ENCODE measurements at places on chromosomes 1 and 21.

- no peak for DNase-seq
Measured at GRCh38 chr1:116475850-116476218, 95.0 kb downstream of the CD58 start.

GRCh38 chr1:80633947-80634706 lies 1166.6 kb upstream of the ADGRL2 start:
- DNase-seq = no peak

DNA sequence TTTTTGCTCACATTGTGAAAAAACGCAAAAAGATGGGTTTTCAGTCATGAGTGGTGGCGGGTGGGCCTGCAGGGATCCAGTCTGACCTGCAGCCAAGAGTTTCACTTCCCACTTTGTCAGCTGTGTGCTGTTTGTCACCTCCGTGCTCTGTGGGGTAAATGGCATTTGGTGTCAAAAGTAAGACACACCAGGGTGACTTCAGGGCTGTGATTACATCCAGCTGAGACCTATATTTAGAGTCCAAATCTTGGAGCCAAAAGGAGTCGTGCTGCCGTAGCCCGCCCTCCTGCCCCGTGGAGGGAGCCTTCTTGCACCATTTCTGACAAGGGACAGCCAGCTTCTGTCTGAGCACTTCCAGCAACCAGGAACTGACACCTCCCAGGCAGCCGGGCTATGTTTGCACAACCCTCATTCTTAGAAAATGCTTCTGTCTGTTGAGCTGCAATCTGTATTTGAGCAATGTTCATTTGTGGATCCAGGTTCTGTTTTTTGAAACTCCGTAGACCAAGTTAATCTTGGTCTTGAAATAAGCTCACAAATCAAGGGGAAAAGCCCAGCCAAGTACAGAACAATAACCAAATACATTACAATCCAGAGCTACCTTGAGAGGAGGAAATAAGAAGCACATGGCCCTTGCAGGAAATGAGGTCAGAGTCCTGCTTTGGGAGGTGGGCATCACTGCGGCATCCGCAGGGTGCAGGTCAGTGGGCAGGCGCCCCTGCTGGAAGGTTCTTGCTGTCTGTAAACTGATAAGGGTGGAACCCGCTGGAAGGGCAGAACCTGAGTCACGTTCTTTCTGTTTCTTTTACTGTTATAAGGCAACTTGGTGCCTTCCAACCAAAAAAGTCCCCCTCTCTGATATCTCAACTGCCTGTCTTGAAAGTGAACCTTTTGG lies 14.4 kb downstream of the ABCG1 start:
- peak; percentile 58 for DNase-seq

GRCh38 chr1:190754666-190755065 lies 277.0 kb upstream of the BRINP3 start:
- peak; percentile 43 for DNase-seq

GRCh38 chr1:114315631-114316030 lies 162.0 kb upstream of the SYT6 start:
- no peak for DNase-seq

- DNase-seq = no peak
Measured at GRCh38 chr1:77412820-77413530, 131.2 kb downstream of the AK5 start.

GRCh38 chr1:217456261-217456660 lies 174.6 kb downstream of the GPATCH2 start:
- no peak for DNase-seq

DNA sequence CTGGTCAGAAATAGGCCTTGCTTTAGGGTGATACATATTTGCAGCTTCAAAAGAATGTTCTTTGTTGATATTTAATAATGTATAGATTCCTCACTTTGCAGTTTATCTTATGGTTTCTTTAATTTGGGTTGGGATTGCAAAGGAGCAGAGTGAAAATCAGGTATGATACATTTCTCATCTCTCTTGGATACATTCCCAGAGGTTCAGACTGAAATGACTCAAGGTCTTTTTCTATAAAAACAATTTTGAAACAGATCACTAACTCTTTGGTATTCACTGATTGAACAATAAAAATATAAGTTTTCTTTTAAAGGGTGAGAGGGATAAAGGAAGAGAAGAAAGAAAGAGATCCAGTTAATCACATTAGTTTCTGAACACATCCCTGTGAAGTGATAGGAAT lies 606.5 kb upstream of the CAMK1G start:
- no peak for DNase-seq

DNA sequence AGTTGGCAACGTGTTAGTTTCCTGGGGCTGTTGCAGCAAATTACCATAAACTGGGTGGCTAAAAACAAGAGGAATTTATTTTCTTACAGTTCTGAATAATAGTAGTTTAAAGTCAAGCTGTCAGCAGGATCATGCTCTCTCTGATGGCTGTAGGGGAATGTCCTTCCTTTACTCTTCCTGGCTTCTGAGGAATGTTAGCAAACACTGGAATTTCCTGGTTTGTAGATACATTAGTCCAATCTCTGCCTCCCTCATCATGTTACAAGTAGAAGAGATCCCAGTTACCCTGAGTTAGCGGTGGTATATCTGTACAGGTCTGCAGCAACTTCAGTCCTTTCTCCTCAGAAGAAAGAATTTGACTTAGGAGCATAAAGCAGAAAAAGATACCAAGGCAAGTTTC lies 2249.1 kb downstream of the NCAM2 start:
- DNase-seq = no peak

GRCh38 chr1:185650602-185651230 lies 83.5 kb upstream of the HMCN1 start:
- DNase-seq = no peak

- no peak for DNase-seq
Measured at GRCh38 chr1:6683434-6683833, 18.2 kb downstream of the DNAJC11 start.

- no peak for DNase-seq
Measured at GRCh38 chr1:188062456-188062855, 1233.7 kb downstream of the PLA2G4A start.

DNA sequence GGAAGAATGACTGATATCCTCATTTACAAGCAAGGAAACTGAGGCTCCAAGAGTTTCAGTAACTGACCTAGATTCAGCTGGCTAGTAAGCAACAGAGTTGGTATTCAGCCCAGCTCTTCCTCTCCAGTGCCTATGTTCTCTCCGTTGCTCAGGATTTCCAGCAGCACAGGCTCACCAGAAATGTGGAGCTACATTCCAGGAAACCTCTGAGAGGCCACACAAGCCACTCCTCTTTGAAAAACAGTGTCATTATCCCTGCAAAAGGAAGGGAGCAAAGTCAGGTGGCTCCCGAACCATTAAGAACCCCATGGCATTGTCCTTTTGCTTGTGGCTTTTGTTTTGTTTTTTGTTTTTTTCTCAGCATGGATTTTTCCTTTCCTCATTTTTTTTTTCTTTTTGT lies 40.6 kb upstream of the DUSP10 start:
- DNase-seq = peak; percentile 48

All from eye (tissue), 1 donor.